ENCODE measurements at places on chromosomes 12 and 14.

DNA sequence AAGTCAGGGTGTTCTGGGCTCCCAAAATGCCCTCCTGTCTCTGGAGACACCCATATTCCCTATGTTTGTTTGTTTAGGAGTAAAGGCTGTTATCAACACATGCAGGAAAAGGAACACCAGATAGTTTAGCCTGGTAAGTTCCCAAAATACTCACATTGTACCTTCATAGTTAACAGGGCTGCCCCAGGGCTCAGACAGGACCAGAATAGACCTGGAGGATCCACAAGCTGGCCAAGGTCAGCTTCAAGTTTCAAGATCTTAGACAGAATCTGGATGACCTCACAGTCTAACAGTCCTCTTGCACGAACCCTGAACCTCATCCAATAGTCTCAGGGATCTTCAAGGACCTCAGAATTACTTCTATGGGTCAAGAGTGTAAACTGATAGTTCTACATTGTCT lies 18.1 kb upstream of the HSP90B1 start:
- DNase-seq, result no peak

GRCh38 chr14:97276573-97276972 lies 479.4 kb downstream of the VRK1 start:
- DNase-seq, result no peak

GRCh38 chr14:103597623-103598377 lies 31.2 kb upstream of the KLC1 start:
- DNase-seq, result no peak

- no peak for DNase-seq
Observed at GRCh38 chr12:111643427-111643826, 42.3 kb downstream of the BRAP start.

GRCh38 chr12:133058203-133059113 lies 21.1 kb downstream of the ZNF84 start:
- DNase-seq, result no peak

DNA sequence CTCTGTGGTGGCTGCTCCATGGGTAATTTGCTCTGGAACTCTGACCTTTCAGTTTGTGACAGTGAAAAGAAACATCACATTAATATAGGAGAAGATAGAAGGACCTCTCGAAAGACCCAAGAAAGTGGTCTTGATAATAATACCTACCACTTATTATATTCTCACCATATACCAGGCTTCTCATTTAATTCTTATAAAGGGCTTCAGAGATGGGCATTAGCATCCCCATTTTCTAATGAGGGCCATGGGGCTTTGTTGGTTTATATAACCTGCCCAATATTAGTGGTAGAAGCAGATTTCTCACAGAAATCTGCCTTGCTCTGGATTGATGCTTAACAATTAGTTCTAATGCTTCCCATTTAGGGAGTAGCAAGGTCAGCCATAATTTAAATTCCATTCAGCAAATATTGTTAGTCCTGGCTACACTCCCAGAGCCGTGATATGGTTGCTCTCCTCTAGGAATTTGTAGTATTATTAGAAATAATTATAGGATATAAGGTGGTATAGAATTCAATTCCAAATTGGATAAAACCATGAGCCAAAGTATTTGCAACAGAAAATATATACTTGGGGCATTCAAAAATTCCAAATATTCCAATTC lies 7.4 kb upstream of the AMIGO2 start:
- DNase-seq, result no peak

DNA sequence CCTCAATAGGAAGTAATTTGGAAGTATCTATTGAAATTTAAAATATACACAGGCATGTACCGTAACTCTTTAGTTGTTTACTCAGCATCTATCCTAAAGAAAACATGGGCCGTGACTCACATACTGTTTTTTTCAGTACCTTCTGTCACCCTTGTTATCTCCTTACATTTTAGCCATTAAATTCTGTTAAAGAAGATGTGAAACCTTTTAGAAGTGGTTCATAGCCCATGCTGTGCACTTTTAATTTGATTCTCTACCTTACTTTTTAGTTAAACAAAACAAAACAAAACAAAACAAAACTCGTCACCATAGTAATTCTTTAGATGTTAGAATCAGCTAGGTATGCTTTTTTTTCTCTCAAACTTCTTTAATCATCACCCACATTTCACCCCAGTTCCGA lies 494.4 kb upstream of the RGS6 start:
- DNase-seq, result no peak

- no peak for DNase-seq
Observed at GRCh38 chr12:121812320-121812871, 8.6 kb downstream of the SETD1B start.

All from stimulated activated CD8-positive, alpha-beta memory T cell treated with anti-CD3 and anti-CD28 coated beads, Interleukin-4, amount 100 ng/mL, for 24 hours (primary cell).